ENCODE measurements at places on chromosomes 16 and 17. TPM values are rescaled to one million over a fixed set of nuclear protein-coding genes. Genes with fewer than 3 reads are reported as not detected.

Gene OR1F1
- total RNA-seq = not detected

Gene CNTROB
- total RNA-seq = 24.8 TPM

Gene MPP2
- 2.8 TPM for total RNA-seq

Gene TEKT5
- total RNA-seq = not detected

Gene NTN3
- total RNA-seq = 3.4 TPM

Gene CMTM2
- 0.13 TPM for total RNA-seq

Gene PRCD
- total RNA-seq = 0.33 TPM

Gene SLC35G6
- total RNA-seq = not detected

Gene ACAP1
- total RNA-seq = 0.38 TPM

Gene SLC43A2
- 17.2 TPM for total RNA-seq

Gene TLE7
- total RNA-seq = not detected

Gene CA4
- not detected for total RNA-seq

Gene ACSM2A
- total RNA-seq = 0.13 TPM

Gene LGALS9B
- total RNA-seq = not detected

Gene CDH3
- total RNA-seq = 24.0 TPM

Gene MEIOC
- 0.63 TPM for total RNA-seq

Gene ABCC12
- not detected for total RNA-seq

Gene SPNS3
- 2.7 TPM for total RNA-seq

Gene COX6A2
- not detected for total RNA-seq

Gene KRT13
- not detected for total RNA-seq

Gene NPIPB6
- 0.49 TPM for total RNA-seq

Gene SPATA32
- total RNA-seq = not detected

Gene ANKRD40CL
- total RNA-seq = not detected

Gene NOG
- 37.2 TPM for total RNA-seq

Gene ENO3
- total RNA-seq = 2.0 TPM

Gene SNX20
- not detected for total RNA-seq

Gene TBC1D28
- not detected for total RNA-seq

Gene COX10
- 18.8 TPM for total RNA-seq

Gene KRTAP4-6
- not detected for total RNA-seq

Gene TPSG1
- not detected for total RNA-seq

Gene FBXO39
- total RNA-seq = not detected

Gene NOXO1
- not detected for total RNA-seq

Gene PLD2
- 13.5 TPM for total RNA-seq

Gene CDH15
- total RNA-seq = not detected

Gene HEXIM1
- total RNA-seq = 9.6 TPM

Gene NLRC3
- not detected for total RNA-seq

Gene RNF222
- total RNA-seq = not detected

Gene CCL16
- not detected for total RNA-seq

Gene RCVRN
- total RNA-seq = not detected

Gene LRRC75A
- total RNA-seq = 1.5 TPM

Gene RPRML
- total RNA-seq = not detected

Gene PPP4C
- total RNA-seq = 111 TPM

Gene SPN
- 0.25 TPM for total RNA-seq

Gene PRAC2
- total RNA-seq = not detected

Gene PPP1R27
- total RNA-seq = not detected

Gene NARF
- 30.5 TPM for total RNA-seq

Gene TBX6
- 1.4 TPM for total RNA-seq

Gene C16orf74
- 11.4 TPM for total RNA-seq

Gene METTL26
- total RNA-seq = 175 TPM

Gene FSCN2
- total RNA-seq = not detected

Gene ABCA5
- total RNA-seq = 4.6 TPM

Gene STAT5A
- total RNA-seq = 10.4 TPM

Gene SBK1
- total RNA-seq = 3.9 TPM

Gene CD300A
- total RNA-seq = not detected

Gene CD300H
- total RNA-seq = not detected

Gene RASD1
- total RNA-seq = 0.33 TPM

Gene ASGR1
- 0.63 TPM for total RNA-seq

Gene CBX1
- 25.2 TPM for total RNA-seq

Gene CHMP6
- total RNA-seq = 33.6 TPM

Measured in mesangial cell (primary cell).